ENCODE measurements at places on chromosomes 4 and X.

GRCh38 chrX:49282647-49283011, 13.0 kb downstream of the PPP1R3F start:
- DNase-seq: no peak

- no peak for DNase-seq
These were observed 438.5 kb downstream of the ADGRL3 start for GRCh38 chr4:61638591-61638990.

- no peak for DNase-seq
These were observed 273.2 kb downstream of the ADGRL3 start for GRCh38 chr4:61473306-61473705.

DNA sequence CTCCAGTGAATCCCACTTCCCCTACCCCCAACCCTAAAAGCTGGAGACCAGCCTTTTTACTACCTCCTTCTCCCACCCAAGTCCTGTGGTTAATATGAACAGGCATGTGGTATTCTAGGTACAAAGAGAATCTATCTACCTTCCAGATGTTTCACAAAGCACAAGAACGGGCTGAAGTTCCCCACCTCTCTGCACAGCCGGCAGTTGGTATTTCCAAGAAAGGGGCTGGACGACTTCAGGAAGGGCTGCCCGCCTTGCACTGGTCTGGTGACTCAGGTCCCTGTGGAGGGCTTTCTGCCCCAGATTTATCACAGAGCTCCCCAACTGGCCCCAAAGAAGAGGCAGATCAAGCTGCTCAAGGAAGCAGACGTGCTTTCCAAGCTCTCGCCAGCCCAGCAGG, 4.5 kb downstream of the FAM47E start:
- no peak for DNase-seq

DNA sequence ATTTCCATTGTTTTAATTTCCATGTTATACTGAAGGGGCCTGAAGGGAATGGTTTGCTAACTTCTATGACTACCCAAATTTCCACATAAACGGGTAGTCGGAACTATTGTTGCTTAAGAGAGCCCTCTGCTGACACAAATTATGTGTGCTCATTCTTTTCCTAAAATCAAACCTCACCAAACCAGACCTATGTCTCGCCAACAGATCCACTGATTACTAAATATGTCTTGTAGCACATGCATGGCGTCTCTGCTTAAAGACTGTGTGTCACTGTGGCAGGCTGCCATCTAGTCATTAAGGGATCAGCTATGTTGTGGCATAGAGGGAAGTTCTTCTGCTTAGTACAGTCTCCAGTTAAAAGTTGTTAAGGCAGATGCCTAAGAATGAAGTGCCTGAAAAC, 25.1 kb downstream of the PIR start:
- DNase-seq: no peak

DNA sequence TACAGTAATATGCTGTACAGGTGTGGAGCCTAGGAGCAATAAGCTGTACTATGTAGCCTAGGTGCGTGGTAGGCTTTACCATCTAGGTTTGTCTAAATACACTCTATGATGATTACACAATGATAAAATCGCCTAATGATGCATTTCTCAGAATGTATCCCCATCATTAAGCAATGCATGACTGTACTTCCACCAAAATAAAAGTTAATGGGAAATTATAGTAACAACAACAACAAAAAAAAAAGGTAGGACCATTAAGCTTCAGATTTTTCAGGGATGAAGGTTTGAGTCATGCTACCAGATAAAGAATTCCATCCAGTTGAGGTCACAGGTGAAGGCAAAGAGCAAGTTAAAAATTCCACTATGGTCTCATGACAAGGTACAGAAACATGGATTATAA, 68.2 kb downstream of the MAGEA10 start:
- DNase-seq: no peak

- DNase-seq: no peak
These were observed 134.2 kb downstream of the SPOCK3 start for GRCh38 chr4:167100120-167100519.

- DNase-seq: no peak
These were observed 18.8 kb downstream of the SPACA5 start for GRCh38 chrX:48025561-48025960.

DNA sequence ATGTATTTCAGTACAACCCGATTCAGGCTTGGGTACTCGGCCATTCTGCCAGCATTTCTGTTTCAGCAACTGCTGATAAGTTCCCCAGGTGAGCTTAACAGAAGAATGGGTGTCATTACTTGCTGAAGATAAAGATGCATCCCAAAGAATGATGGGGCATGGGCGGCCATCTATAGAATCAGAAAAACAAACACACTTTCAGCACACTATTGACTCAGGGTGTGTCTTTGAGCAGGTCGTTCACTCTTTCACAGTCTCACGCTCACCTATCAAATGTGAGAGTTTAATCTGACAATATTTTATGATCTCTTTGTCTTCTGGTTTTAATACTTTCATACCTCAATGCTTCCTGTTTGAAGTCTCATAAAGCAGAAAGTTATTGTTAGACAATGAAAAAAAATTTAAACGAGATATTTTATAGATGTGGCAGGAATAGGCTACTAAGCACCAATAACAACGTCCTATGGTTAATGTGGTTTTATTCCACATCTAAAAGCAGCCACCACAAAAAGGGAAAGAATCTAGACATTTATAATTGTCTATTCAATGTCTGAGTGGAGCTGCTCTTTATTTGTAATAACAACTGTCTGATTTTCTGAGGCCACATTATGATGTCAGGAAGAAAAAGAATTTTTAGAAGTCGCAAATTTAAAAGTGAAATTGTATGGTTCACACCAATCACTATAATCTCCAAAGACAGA, 17.0 kb downstream of the GASK1B start:
- DNase-seq: no peak

- DNase-seq: no peak
These were observed 85.3 kb upstream of the STX18 start for GRCh38 chr4:4627111-4627510.

- DNase-seq: no peak
These were observed 41.5 kb upstream of the FHDC1 start for GRCh38 chr4:152894673-152895072.

GRCh38 chr4:55411621-55412020, 15.9 kb downstream of the TMEM165 start:
- DNase-seq: no peak

GRCh38 chrX:6228720-6229119, at the start of gene NLGN4X:
NLGN4X (minus strand) TSS chrX:6228867; CDS start chrX:6151466, 77,401 bp downstream.
- DNase-seq: no peak

DNA sequence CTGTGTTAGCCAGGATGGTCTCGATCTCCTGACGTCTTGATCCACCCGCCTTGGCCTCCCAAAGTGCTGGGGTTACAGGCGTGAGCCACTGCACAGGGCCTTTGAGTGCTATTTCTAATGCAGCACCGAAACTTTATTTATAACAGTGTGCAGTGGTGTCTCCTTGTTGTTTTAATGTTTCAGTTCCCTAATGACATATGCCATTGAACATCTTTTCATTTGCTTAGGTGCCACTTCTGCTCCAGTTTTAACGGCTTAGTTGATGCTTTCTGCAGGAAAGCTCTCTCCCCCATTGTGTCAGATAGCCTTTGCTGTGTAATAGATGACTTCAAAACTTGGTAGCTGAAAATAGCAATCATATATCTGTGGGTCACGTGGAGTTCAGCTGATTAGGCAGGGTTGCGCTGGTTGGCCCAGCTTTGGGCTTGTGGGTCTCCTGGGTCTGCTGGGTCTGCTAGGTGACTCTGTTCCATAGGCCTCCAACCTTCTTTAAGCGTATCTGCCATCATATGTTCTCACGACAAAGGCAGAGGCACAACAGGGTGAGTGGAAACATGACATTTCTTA, 76.4 kb upstream of the SHISA3 start:
- no peak for DNase-seq

DNA sequence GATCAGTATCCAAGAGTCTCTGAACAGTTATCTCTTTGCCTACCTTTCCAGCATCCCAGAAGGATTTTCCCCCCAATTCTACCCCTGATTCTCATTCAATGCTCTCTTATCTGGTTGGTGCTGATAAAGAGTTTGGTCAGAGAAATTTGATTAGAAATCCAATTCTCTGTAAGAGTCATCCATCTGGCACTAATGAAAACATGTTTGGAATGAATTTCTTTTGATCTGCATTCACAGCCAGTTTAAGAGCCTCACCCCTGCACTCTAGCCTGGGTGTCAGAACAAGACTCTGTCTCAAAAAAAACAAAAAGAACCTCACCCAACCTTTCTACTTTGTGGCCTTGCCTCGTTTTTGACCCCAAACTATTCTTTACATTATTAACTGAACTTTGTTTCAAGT, 122.1 kb downstream of the MANBA start:
- DNase-seq: no peak

DNA sequence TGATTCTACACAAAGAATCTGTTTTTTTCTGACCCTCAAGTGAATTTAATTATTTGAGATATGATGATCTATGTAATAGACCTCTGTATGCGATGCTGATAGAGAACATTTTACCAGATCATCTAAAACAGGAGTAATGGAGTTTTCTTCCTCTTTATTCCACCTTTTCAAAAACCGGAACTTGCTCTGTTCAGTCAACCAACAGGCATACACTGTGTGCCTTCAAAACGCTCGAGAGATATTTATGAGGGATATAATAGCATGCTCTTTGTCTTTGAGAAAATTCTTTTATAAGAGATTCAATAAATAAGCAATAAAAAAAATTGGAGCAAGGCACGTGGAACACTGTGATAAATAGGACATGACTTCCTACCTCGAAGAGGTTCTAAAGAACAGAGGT, 2.0 kb downstream of the NYX start:
- no peak for DNase-seq

DNA sequence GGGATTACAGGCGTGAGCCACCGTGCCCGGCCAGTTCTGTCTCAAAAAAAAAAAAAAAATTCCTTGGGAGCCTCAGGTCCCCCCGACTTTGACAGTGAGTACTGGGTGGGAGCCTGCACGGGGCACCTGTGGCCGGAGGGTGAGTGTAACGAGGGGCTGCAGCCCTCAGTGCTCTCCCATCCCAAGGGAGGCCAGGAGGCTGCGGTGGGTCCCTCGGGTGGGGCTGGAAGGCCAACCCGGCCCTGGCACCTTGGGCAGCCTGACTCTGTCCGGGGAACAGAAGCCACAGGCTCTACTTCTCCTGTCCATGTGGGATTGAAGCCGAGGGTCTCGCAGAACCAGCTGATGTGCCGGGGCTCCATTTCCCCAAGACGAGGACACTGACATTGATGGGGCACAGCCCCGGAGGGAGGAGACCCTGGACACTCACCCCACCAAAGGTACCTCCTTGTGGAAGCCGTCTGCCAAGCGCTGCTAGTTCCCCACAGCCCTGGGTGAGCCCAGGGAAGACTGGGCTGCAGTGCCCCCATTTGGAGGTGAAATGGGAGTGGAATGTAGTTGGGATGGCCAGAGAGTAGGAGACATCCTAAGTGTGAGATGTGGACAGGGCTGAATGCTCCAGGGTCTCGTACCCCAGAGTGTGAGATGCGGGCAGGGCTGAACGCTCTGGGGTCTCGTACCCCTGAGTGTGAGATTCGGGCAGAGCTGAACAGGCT, 2.3 kb upstream of the SLC26A1 start:
- no peak for DNase-seq

DNA sequence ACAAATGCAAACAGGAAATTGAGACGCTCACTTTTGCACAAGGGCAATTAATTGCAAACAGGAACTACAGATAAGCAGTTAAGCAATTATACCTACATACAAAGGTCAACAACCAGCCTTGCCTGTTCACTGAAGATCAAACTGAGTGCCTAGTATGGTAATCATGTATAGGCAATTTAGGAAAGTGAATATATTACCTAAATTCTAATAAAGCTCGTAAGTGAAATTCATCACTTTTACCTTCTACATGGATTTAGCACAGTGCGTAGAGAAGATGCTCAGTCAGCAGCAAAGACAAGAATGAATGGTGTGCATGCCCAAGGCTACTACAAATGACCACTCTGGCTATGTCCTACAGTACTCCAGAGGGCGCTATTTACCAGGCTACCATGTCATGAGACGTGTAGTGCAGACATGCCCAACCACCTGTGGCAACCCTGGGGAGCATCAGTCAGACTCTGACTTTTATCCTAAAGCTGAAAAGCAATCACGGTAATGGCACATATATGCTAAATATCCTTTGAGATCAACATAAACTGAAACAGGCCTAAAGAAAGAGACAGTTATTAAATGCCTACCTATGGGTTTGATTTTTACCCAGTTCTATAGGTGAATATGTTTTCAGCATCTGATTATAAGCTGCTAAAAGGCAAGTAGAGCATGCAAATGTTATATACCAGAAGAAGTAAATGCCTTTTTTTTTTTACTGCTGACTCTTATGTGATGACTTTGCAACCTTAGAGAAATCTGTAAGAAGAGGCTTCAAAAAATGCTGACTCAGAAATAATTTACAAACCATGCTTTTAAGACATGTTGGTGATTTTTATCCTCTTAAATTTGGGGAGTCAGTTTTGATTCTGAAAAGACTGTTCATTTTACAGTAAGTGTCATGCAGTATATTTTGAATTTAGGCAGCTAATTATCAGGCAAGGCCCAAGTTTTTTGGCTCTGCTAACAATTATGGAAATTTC, 178.0 kb downstream of the PPP3CA start:
- no peak for DNase-seq

DNA sequence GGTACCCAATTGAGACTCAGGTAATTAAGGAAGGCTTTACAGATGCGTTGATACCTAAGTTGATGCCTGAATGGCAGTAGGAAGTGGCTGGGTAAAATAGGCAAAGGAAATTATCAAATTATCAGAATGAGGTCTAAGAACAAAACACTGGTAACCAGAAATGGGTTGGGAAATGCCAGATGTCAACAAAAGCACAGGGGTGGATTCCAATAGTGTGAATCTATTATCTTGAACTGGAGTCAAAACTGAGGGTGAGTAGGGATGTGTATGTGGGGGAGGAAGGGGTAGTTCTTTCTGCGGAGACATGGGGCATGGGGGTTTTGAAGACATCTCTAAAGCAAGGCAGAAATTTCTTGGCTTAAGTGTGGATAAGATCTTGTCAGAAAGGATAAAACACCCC, 16.0 kb upstream of the SEPTIN6 start:
- DNase-seq: no peak

- DNase-seq: no peak
These were observed 74.6 kb upstream of the GRXCR1 start for GRCh38 chr4:42817913-42818312.

GRCh38 chr4:124331781-124332180, 380.8 kb downstream of the ANKRD50 start:
- DNase-seq: no peak

DNA sequence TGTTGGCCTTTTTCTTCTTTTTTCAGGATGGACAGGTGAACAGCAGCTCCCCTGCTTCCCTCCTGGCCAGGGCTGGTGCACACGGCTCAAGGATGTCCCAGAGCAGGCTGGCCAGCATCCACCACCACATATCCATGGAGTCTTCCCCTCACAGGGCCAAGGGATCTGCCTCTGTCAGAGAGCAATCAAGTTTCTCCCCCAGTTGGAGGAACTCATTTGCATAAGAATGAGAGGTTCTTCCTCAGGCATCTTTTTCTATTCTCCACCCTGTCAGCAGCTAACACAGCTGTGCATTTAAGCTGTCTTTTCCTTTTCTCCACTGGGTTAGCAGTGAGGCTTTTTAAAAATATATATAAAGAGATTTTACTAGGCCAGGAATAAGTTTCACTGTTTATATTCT, 143.8 kb downstream of the ANAPC10 start:
- no peak for DNase-seq

All from GM12891 (cell line).